CD8-positive, alpha-beta T cell (primary cell): ENCODE measurements at places on chromosomes 3 and 15.

- DNase-seq, result no peak
Measured at GRCh38 chr3:129021140-129021551, 20.0 kb downstream of the EFCC1 start.

DNA sequence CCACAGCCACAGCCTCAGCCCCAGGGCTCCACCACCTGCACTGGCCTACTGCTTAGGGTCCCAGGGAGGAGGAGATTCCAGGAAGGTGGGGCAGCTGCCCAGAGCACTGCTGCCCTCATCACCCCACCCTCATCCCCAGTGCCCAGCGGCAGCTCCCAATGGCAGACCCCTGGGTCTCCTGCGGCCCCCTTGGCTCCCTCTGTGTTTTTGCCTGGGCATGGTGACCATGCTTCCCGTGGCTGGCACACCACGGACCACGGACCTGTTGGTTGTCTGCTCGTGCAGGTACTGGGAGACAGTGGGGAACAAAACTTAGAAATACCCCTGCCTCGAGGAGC, 2.7 kb downstream of the CHST13 start:
- DNase-seq, result no peak

DNA sequence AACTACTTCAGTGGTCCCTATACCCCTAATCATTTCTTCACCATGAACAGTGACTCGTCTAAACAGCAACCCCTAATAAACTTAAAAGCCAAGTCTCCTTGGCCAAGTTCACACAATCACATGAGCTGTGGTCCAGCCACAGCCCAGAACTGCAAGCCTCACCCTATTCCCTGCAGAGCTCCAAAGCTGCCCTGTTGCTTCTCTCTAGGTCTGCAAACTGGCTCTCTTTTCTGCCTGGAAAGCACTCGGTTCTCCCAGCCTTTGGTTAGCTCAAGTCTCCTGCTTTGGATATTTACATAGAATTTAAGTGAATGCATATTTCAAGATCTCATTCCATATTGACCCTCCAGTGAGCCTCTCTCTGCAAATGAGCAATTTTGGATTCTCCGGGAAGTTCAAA, 107.0 kb downstream of the TOP2B start:
- no peak for DNase-seq

DNA sequence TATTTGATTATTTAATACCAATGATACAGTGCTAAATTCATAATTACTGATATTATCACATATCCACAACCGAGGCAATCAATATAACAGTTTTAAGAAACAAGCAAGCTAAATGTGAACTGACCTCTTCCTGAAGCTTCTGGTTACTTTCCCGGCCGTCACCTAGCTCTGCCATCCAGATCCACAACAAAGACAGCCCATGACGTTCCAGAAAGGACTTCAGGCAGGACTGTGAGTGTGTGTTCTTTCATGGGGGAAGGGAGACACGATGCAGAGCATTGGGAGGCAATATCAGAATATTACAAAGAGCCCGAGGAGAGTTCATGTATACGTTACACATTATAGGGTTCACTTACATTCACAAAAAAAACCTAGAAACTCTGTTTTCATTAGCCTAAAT, 77.8 kb downstream of the SETD2 start:
- DNase-seq, result no peak

DNA sequence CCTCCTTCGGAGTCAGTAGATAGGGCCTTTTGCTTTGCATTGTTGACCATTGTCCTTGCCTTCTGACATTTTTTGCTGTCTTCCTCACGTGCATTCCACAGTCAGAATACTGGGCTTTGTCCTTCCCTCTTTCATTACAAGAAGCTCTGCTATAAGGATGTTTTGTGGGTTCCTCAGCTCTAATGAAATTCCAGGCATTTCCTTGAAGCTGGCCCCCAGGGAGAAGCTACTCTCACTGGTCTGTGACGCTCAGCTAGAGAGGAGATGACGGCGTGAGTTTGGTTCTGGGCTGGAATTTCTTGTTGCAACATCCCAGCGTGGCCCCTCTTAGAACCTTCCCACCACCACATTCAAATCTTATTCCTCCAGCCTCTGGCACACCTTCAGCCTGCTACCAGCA, 210.2 kb downstream of the TJP1 start:
- DNase-seq, result no peak

GRCh38 chr3:129065016-129065719, 4.6 kb downstream of the GP9 start:
- DNase-seq, result no peak

- no peak for DNase-seq
Measured at GRCh38 chr3:115108614-115109013, 38.5 kb downstream of the ZBTB20 start.

- no peak for DNase-seq
Measured at GRCh38 chr3:168051531-168052471, 43.9 kb downstream of the GOLIM4 start.

GRCh38 chr15:101244036-101244781, 7.6 kb downstream of the CHSY1 start:
- no peak for DNase-seq

GRCh38 chr3:160801386-160802118, 45.5 kb downstream of the PPM1L start:
- DNase-seq, result peak; percentile 14

- DNase-seq, result peak; percentile 18
Measured at GRCh38 chr3:50708620-50709019, 33.9 kb downstream of the DOCK3 start.

DNA sequence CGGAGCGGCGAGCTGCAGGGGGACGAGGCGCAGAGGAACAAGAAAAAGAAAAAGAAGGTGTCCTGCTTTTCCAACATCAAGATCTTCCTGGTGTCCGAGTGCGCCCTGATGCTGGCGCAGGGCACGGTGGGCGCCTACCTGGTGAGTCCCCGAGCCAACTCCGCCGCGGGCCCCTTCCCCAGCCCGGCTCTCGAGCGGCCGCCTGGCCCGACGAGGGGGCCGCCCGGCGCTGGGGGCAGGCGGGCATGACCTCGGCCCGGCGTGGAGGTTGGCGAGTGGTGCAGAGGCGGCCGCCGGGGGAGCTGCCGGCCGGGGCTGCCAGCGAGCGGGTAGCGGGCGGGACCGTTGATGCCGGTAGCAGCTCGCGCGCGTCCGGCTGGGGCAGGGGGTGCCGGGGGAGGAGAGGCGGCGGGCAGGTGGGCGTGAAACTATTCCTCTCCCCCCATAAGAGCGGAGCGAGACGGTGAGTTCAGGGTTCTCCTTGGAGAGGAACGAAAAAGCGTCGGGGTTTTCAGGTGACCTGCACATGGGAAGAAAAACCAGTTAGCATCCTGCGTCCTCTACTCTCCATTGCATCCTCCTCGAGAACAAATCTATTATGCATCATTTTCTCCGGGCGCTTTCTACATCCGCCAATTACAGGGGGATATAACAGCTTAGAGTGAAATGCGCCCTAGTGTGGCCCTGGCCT, 585 bp downstream of the SLCO3A1 start:
- peak; percentile 66 for DNase-seq

- DNase-seq, result no peak
Measured at GRCh38 chr3:38343797-38344594, 2.6 kb upstream of the XYLB start.

- DNase-seq, result no peak
Measured at GRCh38 chr3:192844486-192844765, 73.2 kb downstream of the MB21D2 start.

DNA sequence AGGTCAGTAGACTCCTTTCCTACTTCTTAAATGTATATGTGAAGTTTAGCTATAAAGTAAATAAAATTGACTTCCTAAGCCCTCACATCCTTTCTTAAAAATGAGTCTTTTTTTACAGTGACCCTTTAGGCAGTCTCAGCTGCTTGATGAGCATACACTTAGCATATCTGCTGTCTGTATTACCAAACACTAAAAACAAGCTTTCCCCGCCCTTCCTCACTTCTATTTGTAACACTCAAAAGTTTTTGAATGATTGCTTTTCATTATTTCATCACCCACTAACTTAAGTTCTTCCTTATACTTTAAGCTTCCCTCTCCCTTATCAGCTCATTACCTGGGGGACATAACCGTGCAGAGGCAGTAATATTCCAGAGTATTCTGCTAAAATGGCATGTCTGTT, 89.4 kb downstream of the PLOD2 start:
- no peak for DNase-seq

DNA sequence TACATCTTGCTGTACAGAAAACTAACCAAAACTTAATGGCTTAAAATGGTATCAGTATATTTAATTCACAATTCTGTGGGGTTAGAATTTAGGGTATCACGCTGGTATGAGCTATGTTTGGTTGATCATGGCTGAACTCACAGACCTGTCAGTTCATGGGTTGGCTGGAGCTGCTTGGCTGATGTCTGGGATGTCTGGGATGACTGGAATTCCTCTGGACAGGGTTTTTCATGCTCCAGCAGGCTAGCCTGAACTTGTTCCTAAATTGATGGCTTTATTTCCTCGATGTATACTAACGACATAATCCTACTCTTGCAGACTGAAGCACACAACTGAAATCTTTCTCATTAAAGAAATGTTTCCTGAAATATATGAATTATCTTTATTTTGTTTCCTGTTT, 338.9 kb upstream of the GBE1 start:
- no peak for DNase-seq

- DNase-seq, result no peak
Measured at GRCh38 chr15:65355173-65355987, 22.4 kb downstream of the IGDCC3 start.

GRCh38 chr3:111311126-111311525, 230.9 kb upstream of the CD96 start:
- peak; percentile 44 for DNase-seq

- no peak for DNase-seq
Measured at GRCh38 chr3:9441501-9442221, 44.2 kb downstream of the SETD5 start.

- no peak for DNase-seq
Measured at GRCh38 chr3:2036076-2036475, 62.6 kb upstream of the CNTN4 start.

GRCh38 chr3:39273119-39273518, 6.7 kb downstream of the CX3CR1 start:
- DNase-seq, result no peak

DNA sequence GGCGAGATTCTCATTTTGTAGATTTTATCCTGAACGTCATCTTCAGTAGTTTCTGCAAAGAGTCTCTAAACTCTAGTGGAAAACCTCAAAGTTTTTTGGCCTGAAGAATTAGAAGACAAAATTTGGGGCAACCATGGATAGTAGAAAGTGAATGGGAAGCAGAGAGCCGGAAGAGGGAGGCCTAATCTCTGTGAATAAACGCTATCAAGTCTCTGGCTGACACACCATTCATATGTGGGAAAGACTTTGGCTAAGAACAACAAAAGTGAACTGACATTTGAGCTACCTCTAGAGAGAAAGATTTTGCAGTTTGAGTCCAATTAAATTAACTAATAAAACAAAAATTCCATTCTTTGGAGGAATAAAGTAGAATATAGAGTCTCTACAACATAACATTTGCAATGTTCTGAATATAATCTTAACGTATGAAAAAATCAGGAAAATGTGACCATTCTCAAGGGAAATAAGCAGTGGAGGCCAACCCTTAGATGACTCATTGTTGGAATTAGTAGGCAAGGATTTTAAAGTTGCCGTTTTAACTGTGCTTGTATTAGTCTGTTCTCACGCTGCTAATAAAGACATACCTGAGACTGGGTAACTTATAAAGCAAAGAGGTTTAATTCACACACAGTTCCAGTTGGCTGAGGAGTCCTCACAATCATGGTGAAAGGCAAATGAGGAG, 184.6 kb downstream of the C3orf38 start:
- no peak for DNase-seq

DNA sequence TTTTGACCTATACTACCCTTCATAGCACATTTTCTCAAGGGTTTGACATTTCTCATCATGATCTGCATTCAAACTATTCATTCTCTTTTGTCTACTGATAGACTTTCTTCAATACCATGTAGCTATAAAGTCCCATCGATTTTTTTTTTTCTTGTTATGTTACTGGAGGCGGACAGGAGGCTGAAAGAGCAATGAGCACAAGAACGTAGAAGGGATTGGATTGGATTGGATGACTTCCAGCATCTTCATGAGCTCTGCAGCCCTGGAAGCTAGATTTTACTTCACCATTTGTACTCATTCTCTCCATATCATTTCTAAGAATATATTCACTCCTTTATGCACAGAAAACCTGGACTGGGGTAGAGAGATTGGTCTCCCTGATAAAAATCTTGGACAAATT, 43.2 kb downstream of the DUT start:
- no peak for DNase-seq

DNA sequence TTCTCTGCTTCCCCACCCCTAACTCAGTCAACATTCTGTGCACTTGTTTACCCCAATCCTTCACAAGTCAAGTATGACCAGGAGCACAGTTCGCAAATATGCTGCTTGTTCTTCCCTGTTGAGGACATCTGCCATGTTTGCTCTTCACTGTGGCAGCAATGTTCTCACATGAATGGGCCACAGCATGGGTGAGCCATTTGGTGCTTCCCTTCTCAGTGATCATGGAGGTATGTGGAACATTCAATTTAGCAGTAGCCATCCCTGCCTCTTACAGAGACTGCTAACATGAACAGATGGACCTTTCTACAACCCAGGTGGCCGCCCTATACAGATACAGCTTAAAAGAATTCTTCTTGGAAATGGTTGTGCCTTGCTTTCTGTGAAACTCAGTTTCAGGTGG, 660.1 kb upstream of the SGO1 start:
- no peak for DNase-seq
